ENCODE measurements at places on chromosomes 3 and 15.

DNA sequence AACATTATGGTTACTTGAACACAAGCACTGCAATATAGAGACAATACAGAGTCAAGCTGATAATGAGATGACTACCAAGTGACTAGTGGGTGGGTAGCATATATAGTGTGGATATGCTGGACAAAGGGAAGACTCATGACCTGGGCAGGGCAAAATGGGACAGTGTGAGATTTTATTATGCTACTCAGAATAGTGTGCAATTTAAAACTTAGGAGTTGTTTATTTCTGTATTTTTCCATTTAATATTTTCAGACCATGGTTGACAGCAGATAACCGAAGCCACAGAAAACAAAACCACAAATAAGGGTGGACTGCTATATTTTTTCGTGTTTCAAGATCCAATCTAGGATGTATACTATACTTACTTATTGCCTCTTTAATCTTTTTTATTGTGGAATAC lies 19.6 kb downstream of the GALK2 start:
- no peak for DNase-seq

GRCh38 chr15:71312194-71312708 lies 197.0 kb downstream of the THSD4 start:
- DNase-seq: no peak

GRCh38 chr15:62901909-62902546 lies 140.5 kb upstream of the TPM1 start:
- no peak for DNase-seq

- DNase-seq: no peak
These were observed 735.8 kb downstream of the ZPLD1 start for GRCh38 chr3:103170651-103171050.

DNA sequence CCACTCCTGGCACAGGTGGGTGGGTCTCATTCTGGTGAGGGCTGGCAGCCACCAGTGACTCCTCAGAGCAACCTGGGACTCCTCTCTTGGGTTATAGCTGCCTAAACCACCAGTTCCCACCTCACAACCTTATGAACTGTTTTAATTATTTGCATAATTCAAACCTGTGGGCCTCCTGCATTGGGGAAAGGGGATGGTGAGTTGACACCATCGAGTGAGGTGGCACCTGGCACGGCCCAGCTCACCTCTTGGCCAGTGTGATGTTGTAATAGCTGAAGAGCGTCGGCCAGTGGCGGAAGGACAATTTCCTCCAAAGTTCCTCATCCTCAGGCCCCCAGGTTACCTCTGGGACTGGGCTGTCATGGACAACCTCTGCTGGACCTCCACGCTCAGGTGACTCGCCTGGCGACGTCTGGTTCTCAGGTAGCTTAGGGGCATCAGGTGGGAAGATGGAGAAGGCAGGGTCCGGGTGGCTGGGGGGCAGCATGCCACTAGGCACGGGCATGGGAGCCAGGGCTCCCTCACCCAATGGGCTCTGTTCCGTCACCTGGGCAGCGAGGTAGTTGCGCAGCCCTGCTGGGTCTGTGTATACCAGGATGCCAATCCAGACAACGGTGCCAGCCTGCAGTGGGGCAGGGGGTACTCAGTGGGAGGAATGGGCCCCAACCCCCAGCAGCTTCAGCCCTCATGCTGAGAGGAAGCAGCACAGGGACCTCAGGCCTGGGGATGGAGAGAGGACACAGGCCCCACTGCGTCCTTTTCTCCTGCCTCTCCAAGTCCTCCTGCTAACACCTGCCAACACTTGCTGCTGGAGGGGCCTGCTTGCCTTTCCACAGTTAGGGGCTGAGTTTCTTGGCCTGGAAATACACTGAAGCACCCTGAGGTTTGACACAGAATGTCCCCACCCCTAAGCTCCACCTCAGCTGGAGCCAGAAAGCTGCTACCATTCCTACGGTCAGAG lies 38.5 kb downstream of the PTPN23 start:
- peak; percentile 27 for DNase-seq
